ENCODE measurements at places on chromosomes 7 and 10.

- no peak for DNase-seq
Observed at GRCh38 chr7:130822642-130823041, 88.6 kb upstream of the KLF14 start.

GRCh38 chr10:8800426-8800825 is 745.9 kb downstream of the GATA3 start:
- DNase-seq: no peak

- no peak for DNase-seq
Observed at GRCh38 chr7:72467237-72467636, 55.1 kb upstream of the CALN1 start.

- no peak for DNase-seq
Observed at GRCh38 chr7:134727711-134728110, 51.7 kb upstream of the CALD1 start.

DNA sequence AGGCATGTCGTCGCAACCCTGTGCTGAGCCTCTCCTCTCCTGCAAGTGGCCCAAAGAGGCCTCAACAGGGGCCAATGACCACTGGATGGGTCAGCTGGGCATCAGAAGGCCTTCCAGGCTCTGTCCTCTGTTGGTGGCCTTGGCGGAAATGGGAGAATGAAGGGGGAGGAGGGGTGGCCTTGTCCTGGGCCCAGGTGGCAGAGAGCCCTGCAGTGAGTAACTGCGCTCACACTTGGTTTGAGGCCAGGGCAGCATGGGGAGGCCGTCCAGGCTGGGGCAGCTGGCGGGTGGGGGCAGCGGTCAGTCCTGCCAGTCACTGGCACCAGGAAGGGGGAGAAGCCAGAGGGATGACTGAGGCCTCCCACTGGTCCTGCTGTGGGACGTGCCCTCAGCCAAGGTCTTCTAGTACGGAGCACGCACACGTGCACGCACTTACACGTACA is 59.8 kb downstream of the LHPP start:
- no peak for DNase-seq

DNA sequence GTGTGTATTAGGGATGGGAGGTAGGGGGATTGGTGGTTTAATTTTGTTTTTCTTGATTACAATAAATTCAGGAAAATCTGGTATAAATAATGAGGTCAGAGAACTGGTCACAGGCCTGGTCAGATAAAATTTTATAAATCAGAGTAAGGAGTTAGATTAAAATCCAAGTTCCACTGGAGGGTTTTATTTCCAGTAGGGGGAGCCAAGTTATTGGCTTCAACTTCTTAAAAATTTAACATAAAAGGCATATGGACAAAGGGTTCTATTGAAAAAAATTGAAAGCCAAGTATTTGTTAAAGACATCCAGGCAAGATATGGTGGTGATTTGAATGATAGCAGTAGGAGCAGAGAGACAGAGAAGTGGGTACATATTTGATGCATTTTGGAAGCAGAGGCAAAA is 763.3 kb downstream of the SORCS1 start:
- no peak for DNase-seq
